Osteoblast (primary cell): ENCODE measurements at places on chromosomes 13 and 19. TPM values are rescaled to one million over a fixed set of nuclear protein-coding genes. Genes with fewer than 3 reads are reported as not detected.
A peak's percentile ranks its signal among the peaks of the same experiment; 100 is the strongest.

Gene NCCRP1
- total RNA-seq, result not detected in 2 replicates

Gene ZNF99
- under 0.01 TPM in 2 replicates for total RNA-seq

Gene RASAL3
- total RNA-seq, result under 0.01 TPM in 2 replicates

Gene TUBA3C
- not detected in 2 replicates for total RNA-seq

Gene CARM1
- 33.7 and 41.0 TPM in 2 replicates for total RNA-seq

Gene ZSCAN1
- total RNA-seq, result 0.36 TPM in 1 of 2 replicates, not detected in the other

Gene SELENOV
- total RNA-seq, result not detected in 2 replicates

Gene CEACAM21
- not detected in 2 replicates for total RNA-seq

Gene CYP4F11
- total RNA-seq, result not detected in 2 replicates

DNA sequence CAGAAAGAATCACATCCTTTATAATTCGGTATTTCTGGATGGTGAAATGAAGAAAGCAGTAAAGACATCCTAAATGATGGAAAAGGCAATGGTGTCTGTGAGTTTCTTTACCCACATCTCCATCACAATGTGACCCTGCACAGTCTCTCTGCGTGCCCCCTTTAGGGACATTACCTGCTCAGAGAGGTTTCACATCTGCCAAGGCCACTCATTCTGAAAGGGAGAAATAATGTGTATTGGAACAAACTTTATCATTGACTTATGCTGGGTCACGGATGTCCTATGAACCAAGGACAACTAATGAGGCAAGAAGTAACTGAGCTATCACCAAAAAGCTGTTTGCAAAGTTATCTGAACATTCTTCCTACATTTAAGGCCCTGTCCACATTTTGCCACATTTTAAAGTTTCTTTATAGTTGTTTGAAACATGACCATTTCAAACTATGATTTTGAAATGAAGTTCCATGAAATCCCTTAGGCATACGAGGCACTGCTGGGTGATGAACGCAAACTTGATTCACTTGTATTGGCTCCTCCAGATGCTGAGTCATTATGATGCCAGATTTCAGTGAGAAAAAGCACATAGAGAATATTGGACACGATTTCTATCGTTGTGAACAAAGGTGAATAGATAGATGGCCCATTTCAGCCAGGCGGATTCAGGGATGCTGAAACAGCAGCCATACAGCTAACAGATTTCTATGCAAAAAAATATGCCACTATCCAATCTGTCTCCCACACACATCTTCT is 63.5 kb upstream of the HMGB1 start:
- no peak for DNase-seq

DNA sequence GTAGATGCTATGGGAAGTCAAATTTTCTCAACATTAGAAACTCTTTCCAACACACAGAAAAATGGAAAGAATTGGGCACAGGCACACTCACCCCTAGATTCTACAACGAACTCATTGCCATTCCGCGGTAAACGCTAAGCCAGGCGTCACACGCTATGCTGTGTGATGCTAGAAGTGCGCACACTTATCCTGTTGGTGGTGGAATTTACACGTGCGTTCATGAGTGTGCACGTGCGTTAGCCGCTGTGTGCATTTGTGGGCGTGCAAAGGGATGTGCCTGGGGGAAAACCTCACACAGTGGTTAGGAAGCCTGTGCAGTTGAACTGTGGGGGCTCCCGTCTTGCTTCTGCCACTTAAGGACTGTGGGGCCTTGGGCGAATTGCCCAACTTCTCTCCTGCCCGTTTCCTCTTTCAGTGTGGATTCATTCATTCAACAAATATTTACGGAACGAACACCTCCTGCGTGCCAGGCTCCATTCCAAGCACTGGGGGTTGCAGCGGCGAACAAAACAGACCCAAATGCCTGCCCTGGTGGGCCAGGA is 7.7 kb downstream of the NFILZ start:
- no peak for DNase-seq

GRCh38 chr19:34118879-34119748 is 53.2 kb upstream of the LSM14A start:
- no peak for DNase-seq

DNA sequence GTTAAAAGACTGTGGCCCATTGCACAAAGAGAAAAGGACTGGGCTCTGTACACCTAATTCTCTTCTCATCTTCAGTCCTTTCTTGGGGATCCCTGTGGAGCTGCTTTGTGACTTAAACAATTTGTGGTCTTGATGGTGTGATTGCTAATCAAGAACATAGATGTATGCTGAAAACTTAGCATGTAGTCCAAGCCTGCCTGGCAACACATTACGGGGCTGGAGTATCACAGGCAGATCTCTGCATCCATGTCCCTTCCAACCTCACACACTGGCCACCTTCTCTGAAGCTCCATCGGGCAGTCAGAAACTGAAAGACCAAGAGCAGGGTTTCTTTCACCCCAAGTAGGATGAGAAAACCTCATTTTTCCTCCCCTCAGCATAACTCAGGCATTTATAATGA is 69.6 kb upstream of the ARGLU1 start:
- DNase-seq, result peak; percentile 2

- DNase-seq, result no peak
These were observed 60.7 kb downstream of the MCF2L start for GRCh38 chr13:113029487-113030258.

DNA sequence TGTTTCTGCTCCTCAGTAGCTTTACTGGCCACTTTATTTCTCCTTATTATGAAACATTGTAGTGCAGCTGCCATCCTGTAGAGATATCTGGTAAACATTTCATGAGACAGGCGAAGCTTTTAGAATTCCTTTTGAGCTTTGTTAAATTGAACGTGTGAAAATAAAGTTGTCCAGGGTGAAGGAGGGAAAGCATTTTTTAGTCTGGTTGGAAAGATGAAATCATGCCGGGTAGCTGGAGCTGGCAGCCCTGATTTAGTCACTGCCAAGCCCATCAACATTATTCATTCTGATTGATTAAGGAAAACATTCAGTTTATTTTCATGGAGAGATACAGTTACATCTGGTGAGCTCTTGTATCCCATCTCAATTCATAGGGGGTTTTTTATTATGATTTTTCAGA is 326.2 kb upstream of the GPC6 start:
- no peak for DNase-seq

DNA sequence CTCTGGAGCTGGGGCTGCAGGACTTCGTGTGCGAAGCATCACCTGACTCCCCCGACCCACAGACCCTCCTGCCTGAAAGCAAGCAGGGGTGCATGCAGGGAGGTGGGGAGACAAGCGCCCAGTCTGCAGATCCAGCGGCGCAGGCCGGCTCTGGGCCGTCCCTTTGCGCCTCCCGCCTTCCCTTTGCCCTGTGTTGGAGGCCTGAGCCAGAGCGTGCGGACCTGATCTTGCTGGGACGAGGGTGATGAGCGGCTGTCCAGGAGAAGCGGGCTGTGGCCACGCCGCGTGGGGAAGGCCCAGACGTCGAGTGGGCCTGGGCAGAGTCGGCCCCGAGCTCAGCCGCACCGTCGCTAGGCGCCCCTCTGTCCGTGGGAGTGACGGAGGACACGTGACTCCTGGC is 5.3 kb upstream of the GRTP1 start:
- DNase-seq, result no peak

GRCh38 chr13:39259371-39260140 is 221.3 kb downstream of the NHLRC3 start:
- no peak for DNase-seq

GRCh38 chr19:4014541-4015491 is 7.3 kb downstream of the PIAS4 start:
- peak; percentile 68 for DNase-seq

DNA sequence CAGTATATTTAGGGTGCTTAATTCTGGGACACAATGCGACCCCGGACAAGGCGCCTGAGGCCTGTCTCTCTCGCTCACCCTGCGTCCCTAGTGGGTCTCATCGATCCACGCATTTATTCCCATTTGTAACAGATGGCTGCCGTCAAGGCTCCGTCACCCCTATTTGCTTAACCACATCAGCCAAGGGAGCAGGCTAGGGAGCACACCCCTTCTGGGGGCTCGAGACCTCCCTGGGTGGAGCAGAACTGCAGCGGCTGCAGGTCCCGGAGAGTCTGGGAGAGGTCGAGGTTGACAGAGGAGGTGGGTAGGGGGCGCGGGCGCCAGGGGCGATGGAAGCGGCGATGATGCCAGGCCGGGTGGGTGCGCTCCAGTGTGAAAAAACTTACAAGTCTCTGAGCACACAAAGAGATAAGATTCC is 507 bp downstream of the ALG5 start:
- peak; percentile 34 for DNase-seq

DNA sequence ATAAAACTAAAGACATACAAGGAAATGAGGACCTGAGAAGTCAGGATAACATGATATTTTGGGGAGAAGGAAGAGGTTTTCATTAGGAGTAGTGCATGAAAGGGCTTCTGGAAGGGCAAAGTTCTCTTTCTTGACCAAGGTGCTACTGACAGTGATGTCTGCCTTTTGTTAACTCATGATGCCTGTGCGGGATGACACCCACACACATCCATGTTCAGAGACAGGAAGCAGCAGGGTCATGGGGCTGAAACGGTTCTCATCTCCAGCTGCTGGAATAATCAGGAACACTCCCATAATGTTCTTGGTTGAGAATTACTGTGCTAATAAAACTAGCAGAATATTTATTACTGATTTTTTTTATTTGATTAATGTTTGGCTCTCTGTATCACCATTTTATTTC is 29.1 kb downstream of the KCNC3 start:
- no peak for DNase-seq

GRCh38 chr19:51407511-51408131 is 9.8 kb downstream of the SIGLEC10 start:
- peak; percentile 90 for DNase-seq

DNA sequence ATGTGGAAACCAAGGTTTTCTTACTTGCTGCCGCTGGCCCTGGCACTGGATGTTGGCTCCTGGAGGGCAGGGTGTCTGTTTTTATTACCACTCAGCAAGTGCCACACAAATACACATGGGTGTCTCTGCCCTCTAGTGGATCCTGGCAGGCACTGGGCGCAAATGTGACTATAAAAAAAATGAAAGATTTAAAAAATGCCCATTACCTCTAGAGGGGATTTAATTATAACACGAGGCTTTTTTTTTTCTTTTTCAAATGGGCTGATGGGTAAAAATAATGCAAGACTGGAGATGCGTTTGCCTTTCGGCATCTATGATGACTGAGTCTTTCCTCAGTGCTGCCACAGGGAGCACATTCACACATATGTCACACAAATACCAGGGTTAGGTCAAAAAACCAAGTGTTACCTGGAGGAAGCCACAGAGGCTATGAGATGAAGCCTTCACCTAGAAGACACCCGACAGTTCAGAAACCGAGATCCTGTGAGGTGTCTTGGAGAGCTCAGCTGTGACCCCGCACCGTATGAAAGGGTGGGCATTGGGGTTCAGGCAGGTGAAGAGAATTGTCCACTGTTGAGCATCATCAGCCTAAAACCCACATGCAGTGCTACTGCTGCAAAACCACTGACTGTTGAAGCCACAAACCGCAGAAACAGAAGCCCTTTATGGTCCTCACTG is 25.7 kb downstream of the CHAMP1 start:
- DNase-seq, result peak; percentile 58

- no peak for DNase-seq
These were observed 60.2 kb upstream of the TNFRSF19 start for GRCh38 chr13:23509781-23510543.

GRCh38 chr13:108315273-108315672 is 45.8 kb downstream of the TNFSF13B start:
- DNase-seq, result no peak

- no peak for DNase-seq
These were observed 13.3 kb downstream of the ZNF699 start for GRCh38 chr19:9296336-9296735.

DNA sequence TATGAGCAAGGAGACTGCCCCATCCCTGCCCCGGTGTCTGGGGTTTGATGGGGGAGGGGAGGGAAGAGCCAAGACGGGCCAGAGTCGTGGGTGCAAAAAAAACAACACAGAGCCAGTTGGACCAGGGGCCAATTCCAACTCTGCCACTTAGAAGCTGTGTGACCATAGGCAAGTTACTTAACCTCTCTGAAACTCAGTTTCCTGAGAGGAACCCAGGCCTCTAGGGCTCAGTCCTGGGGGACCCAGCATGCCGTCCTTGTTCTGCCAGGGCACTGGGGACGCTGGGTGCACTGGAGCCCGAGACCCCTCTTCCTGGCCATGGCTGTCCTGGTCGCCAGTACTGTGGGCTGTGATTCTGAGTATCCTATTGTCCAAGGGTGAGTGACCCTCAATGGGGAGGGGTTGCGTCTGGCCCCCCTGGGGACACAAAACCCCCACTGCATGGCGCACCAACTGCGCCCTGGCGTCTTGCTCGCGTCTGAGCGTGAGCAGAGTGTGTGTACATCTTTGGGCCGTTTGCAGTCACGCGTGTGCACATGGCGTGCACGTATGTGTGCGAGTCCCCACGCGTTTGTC is 24.6 kb downstream of the CLEC4M start:
- DNase-seq, result no peak

DNA sequence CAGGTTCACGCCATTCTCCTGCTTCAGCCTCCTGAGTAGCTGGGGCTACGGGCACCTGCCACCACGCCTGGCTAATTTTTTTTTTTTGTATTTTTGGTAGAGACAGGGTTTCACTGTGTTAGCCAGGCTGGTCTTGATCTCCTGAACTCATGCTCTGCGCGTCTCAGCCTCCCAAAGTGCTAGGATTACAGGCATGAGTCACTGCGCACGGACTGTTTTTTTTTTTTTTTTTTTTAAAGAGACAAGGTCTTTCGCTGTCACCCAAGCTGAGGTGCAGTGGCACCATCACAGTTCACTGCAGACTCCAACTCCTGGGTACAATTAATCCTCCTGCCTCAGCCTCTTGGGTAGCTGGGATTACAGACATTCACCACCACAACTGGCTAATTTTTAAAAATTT is 8.2 kb upstream of the ADAMTS10 start:
- no peak for DNase-seq

- no peak for DNase-seq
These were observed at the start of gene CYP2A13 for GRCh38 chr19:41088151-41088550. Gene CYP2A13, plus strand, starts transcription at chr19:41088451. Its CDS starts 21 bp downstream, at chr19:41088472.

DNA sequence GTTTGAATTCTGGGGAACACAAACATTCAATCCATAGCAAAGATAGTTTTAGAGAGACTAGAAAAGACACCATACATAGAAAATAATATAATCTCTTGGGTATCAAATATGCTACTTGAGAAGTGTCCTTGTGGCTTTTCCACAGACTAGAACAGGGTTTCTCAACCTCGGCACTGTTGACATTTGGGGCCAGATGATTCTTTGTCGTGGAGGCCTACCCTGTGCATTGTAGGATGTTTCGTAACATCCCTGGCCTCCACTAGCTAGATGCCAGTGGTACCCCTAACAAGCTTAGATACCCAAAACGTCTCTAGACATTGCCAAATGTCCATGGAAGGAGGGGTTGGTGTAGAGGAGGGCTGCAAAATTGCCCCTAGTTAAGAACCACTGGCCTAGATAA is 2.2 kb upstream of the ESD start:
- DNase-seq, result no peak

DNA sequence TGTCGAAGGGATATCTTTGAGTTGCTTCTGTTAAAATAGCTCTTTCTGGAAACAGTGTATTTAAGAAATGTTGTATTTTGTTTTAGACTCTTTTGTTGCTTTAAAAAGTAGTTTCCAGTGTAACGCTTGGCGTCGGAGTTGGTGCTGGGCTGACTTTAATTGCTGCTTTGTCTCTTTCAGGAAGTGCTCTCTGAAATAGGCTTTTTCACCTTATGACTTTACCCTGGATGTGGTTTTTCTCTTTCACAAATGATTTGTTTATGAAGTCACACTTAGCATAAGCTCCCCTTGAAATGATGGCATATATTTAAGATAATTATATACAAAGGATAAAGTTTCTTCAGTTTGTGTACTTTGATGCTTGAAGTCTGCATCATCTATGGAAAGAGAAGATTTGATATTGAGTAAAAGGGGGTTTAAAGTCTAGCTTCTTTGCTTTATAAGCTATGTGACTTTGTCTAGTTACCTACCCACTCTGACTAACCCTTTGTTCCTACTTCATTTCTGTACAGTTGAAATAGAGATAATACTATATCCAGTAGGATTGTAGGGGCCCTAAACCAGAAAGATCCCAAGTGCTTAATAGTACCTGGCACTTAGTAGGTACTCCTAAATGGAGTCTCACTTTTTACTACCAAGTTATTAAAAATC is at the start of gene GPR18:
Gene GPR18 (minus strand): TSS at position 170 of the 651 bp plus-strand sequence. CDS start 2,507 bp downstream, outside the sequence.
- DNase-seq, result no peak
